Stimulated activated CD8-positive, alpha-beta memory T cell treated with anti-CD3 and anti-CD28 coated beads, Interleukin-7, amount 100 ng/mL, for 1 hour (primary cell): ENCODE measurements at places on chromosomes 1 and 21.

GRCh38 chr1:66981679-66982078, 56.9 kb downstream of the MIER1 start:
- peak; percentile 20 for DNase-seq

DNA sequence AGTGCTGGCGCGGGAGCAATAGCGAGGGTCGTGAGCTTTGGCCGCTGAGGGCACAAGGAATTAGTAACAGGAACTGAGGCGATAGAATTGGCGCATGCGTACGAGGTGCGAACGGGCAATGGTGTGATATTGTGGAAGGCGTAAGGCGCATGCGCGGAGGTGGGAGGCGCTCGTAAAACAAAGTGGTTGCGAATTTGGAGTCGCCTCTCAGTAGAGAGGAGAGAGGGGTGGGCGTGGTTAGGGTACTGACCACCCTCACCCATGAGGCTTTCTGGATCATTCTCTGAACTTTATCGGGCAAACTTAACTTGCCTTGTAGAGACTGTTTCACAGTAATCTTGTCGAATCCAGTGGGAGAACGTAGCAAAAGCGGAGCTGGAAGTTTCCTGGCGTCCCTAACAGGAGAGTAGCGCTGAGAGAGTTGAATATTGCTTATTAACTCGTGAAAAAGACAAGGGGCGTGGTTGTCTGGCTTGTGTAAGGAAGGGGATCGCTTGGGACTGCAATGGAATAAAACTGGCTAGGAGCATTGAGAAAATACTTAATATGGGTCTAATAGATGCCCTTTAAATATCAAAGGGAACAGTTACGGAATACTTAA, 427 bp downstream of the CKS1B start:
- peak; percentile 88 for DNase-seq

- DNase-seq, result peak; percentile 88
Observed at GRCh38 chr1:1374929-1375662, at the start of gene AURKAIP1. AURKAIP1 (minus strand) TSS chr1:1375207; CDS start chr1:1374756, 451 bp downstream.

DNA sequence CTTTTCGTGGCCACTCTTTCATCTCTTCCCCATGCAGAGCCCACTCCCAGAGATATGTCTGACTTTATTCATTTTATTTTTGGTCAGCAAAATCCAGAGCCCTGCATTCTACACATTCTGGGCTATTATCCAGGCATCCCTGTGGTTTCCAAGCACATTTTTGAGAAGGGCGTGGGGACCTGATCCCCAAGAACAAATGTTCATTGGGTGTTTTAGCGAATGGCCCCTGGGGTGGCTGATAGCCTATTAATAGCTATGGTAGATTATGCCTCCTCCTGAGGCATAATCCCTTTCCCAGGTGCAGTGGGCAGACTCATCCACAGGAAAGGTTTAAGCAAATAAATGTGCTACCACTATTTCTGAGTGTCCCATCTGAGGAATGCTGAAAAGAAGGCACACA, 511.8 kb upstream of the USP24 start:
- DNase-seq, result no peak

DNA sequence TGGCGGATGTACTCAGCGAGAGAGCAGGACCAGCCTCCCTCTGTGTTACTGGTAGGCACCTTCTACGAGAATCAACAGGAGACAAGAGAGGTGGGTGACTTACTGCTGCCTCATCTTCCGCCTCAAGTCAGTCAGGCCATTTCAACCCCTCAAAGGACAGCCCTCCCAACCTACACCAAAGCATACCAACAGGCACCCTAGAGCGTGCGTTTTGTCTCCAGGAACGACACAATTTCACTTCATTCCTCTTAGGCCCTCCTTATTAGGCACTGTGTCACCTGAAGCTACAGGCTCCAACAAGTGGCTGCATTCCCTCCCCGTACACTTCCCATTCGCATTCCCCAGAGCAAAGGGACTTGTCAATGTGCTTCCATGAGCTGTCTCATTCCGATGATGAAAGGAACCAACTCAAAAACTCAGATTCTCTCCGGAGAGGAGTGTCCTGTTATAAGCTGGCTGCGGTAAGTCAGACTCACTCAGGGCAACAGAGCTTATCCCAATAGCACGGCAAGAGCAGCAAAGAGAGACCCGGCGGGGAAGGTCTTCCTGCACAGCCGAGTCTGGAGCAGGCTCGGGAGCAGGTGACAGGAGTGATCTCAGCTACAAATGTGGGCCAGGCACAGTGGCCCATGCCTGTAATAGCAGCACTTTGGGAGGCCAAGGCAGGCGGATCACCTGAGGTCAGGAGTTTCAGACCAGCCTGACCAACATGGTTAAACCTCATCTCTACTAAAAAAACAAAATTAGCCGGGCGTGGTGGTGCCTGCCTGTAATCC, 120.6 kb upstream of the IFFO2 start:
- DNase-seq, result no peak

DNA sequence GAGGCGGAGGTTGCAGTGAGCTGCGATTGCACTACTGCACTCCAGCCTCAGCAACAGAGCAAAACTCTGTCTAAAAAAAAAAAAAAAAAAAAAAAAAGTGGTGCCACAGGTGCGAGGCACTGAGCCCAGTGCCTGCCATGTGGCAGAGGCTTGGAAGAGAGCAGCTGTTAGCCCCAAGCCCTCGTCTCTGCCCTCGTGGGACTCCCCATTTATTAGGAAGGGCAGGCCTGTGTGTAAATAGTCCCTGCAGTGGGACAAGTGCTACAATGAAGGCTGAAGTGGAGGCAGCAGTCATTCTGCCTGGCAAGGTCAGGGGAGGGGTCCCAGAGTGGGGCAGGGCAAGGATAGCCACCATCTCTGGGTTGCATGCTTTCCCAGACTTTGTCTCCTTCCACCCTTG, 6.5 kb downstream of the RPS6KA1 start:
- DNase-seq, result no peak

DNA sequence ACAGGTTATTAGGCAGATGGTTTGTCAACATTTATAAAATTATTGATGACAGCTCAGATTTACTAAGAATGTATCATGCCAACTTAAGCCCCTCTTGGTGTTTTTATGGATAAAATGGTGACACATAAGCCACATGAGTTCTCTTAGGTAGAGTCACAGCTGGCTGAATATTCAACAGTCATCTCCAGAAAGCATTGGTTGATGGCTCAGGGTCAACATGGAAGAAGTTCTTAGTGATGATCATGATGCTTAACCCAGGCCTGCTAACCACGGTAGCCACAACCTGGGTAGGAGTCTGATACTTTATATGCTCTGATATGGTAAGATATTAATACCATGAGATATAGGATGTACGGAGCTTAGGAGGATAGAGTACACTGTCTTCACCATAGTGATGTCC, 46.4 kb upstream of the SIPA1L2 start:
- no peak for DNase-seq

DNA sequence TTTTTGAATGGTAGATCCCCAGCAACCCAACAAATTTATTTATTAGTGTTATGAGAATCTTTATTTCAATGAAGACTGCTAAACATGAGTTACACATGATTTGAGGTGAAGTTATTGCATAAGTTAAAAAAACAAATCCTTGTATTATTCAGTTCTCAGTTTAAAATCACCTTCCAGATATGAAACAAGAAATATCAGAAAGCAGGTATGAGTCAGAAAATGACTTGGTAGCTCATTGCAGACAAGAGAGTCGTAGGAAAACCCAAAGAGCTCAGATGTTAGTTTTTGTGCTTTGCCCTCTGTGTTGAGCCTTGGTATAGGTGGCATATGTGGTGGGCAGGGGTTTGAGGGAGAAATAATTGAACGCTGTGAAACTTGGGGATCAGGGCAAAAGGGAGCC, 339.4 kb downstream of the BRINP3 start:
- no peak for DNase-seq

GRCh38 chr1:175920381-175920780, 177.0 kb upstream of the TNR start:
- DNase-seq, result no peak

- DNase-seq, result no peak
Observed at GRCh38 chr21:45543710-45544448, 1.6 kb upstream of the SLC19A1 start.

DNA sequence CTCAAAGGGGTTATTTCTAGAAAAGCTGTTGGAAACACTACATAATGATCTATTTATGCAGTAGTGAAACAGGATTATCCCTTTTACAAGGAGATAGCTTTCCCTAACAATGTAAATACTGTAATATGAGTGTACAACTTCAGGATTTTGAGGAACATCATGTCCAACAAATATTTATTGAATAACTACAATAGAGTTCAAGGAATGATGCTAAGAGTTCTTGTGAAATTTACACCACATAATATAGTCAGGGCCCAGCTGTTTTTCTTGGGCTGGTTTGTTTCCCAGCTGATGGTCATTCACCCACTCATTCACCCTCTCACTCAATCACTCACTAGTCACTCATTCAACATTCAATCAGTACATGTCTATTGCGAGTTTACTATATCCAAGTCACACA, 12.3 kb upstream of the LYPLAL1 start:
- no peak for DNase-seq

GRCh38 chr1:29247044-29247443, 10.7 kb downstream of the PTPRU start:
- no peak for DNase-seq

- DNase-seq, result no peak
Observed at GRCh38 chr1:204507317-204508105, 8.7 kb upstream of the MDM4 start.

GRCh38 chr1:8314346-8315280, 3.3 kb upstream of the SLC45A1 start:
- peak; percentile 15 for DNase-seq

DNA sequence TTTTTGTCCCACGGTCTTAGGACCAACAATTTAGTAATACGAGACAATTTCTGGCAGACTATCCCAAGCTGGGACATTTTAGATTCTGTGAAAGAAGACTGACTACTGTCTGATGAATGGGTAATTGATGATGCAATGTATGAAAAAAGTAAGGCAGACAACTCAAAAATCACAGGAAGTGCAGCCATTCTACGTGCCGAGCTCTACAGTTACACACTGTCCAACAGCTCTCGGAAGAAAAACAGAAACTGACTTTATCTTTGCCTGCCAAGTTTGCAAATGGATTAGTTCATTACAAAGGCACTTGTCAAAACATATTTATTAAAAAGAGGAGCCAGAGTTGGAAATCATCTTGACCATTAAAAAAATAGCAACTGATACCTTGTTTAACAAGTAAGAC, 31.3 kb downstream of the ZBTB8B start:
- DNase-seq, result no peak

DNA sequence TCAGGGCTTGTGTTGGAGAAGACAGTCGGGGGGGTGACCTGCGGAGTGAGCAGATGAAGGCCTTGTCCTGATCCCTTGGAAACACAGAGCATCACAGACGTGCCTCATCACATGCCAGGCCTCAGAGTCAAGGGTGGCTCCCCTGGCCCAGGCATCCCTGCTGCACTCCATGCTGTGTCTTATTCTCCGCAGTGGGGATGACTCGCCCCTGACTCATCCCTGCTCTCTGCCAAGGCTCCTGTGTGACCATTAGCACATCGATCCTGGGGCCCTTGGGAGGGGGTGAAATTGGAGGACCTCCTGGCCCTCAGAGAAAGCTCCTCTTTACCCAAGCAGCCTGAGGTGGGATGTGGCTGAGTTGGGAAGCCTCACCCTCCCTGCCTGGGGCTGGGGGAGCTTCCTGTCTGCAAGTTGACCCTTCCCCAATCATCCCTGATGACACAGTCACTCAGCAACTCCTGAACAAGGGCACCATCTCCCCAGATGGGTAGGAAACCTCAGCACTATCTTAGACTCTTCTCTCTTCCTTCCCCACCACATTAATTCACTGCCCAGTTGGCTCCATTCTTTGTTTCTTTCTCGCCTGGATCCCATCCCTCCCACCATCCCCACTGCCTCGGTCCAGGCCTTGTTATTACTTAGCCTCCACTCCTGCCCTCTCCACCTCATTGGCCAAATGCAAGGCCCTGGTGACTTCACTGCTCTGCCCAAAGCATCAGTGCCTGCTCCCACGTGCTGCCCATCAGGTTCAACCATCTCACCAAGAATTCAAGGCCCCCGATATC, 74.6 kb downstream of the CAMK2N1 start:
- no peak for DNase-seq

DNA sequence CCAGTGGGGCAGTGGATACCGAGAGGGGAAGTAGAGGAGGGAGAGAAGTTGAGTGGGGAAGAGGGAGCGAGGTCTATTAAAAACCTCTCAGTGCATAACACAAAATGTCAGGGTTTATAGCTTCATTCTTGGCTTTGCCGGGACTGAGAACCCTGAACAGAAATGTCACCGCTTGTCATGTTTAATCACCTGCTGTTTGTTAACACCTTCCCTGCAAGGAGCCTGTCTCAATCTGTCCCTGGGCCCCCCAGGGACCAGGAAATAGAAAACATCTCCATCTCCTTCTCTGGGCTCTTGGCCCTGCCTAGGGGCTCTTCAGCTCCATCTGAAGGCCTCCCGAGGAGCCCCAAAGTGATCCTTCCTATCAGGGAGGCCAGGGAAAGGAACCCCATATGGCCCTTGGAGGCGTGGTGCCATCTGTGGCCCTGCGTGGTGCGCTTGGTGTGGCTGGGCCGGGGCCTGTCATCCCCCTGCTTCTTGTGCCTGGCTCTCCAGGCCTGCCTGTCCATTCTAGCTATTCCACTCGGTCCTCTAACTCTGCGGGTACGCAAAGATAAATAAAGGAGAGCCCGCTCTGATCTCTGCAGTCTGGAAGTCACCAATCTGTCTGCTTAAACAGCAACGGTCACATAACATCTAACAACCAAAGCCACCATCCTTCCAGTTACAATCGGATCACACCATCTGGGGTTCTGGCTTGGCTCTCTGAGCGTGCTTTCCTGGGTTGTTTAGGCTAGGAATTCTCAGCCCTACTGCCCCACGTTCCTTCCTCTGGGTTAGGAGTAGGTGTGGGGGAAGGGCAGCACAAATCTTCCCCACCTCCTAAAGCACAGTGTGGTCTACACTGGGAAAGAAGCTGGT, 113.8 kb downstream of the CASZ1 start:
- no peak for DNase-seq

- DNase-seq, result no peak
Observed at GRCh38 chr1:226557424-226557823, 8.9 kb downstream of the STUM start.

- DNase-seq, result no peak
Observed at GRCh38 chr1:201224666-201225370, 34.2 kb downstream of the IGFN1 start.

DNA sequence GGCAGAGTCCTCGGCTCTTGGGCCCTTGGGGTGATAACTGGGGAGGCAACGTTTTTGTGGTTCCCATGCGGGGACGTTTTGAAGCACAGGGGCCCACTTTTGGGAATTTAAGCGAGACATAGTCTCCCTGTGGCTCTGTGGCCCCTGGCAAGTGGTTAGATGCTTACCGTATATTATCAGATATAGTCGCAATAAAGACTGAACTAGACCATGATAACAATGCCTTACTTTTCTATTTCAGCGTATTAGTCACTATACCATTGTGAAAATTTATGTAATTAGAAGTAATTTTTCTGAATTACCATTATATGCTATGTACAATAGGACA, 538 bp upstream of the RCAN1 start:
- no peak for DNase-seq
